ENCODE measurements at places on chromosomes 5 and 9.

GRCh38 chr5:127930311-127930710 lies 153.3 kb upstream of the SLC12A2 start:
- DNase-seq, result no peak

DNA sequence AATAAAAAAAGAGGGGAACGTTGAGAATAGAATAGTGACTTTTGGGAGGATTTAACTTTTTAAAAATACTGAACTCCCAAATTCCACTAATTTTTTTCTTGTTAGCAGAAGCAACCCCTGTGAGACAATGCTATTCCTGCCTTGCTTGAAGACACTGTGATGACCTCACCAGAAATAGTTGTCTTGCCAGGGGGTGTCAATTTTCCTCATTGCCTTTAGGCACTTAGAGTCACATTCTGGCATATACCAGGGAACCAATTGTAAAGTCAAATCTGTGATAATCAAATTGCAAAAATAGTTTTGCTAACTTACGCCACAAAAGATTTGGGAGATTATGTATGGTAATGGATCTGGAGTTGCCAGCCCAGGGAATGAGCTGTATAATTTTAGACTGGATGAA lies 42.8 kb upstream of the RPS23 start:
- DNase-seq, result no peak

DNA sequence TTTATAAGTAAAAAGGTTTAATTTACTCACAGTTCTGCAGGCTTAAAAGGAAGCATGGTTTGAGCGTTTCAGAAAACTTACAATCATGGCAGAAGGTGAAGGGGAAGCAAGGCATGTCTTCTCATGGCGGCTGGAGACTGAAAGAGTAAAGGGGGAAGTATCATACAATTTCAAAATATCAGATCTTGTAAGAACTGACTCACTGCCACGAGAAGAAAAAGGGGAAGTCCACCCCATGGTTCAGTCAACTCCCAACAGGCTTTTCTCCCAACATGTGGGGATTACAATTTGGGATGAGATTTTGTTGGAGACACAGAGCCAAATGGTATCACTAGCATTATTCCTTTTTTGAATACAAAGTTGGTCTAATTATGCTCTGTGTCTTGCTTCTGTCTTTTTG lies 627.9 kb upstream of the ST8SIA4 start:
- DNase-seq, result no peak

DNA sequence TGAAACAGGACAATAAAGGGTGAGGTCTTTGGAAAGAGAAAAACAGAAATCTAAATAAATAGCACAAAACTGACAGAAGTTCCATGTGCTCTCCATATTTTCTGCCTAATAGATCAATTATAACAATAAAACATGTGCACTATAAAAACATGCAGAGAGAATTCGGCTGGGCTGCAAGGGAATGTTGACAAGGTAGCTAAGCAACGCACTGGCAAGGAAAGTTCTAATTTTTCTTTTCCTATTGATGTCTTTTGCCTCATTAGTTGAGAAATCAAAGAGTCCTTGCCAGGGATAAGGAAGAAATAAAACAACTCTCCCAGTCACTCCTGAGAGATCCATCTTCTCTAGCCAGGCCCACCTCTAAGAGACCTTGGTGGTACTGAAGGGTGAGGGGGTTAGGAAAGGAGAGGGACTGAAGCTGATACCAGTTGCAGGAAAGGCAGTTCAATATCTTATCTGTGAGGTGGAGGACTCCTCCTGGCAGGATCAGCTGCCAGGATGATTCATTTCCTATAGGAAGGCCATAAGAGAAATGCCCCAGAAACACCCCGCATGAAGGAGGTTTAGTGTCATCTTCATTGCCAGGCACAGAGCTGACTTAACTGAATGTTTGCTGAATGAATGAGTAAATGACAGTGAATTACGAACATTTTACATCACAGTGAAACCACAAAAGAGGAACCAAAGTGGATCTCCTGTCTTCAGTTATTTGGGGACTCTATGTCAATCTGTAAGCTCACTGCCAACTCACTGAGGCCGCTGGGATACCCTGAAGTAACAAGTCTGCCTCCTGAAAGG lies 63.7 kb upstream of the IFNK start:
- DNase-seq, result no peak

DNA sequence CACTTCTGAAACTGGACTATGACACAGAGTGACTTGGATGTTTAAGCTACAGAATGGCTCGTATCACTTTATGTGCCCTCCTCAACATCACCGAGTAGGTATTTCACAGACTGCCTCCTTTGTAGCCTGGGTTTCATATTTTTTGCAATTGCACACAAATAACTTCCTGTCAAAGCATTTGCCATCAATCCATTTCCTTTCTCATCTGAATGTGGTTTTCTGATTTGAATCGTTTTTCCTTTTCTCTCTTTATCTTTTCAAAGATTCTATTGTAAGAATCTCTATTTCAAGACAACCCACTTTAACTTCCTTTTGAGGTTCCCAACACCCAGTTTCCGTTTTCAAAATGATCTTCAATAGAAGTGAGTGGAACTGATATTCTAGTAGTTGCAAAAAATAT lies 563.8 kb upstream of the ARRDC3 start:
- no peak for DNase-seq

DNA sequence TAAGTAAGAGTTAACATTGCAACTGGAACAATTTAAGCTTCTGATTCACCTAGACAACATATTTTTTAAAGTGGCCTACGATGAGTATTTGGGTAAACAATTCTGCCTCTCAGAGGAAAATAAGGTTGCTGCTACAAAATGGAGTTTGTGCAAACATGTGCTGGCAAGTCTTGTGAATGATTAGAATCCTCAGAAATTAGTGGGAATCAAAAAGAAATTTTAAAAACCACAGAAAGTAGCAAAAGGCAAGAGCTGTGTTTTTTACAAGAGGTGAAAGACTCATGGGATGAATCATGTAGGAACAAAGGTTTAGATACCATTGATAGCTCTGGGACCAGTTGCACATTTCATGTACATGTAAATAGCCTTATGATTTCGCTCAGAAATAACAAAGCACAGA lies 561.6 kb downstream of the TAF11L14 start:
- no peak for DNase-seq

GRCh38 chr5:7805379-7805778 lies 45.6 kb downstream of the CFAP90 start:
- no peak for DNase-seq

DNA sequence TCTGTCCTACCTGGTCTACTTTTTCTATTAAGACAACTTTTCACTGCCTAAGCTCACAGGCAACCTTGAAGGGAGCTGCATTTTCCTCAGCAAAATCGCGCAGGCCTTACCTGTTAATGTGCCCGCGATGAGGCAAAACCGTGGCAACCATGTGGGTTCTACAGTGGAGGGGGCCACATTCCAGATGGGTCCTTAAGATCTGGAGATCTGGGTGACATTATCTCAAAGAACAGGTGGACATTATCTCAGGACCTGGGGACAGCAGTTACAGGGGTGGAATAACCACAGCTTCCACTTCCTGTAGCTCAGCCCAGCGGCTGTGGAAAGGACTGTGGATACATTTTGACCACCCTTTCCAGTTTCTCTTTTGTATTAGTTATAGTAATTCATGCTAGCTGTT lies 112.8 kb upstream of the PTCH1 start:
- no peak for DNase-seq

- no peak for DNase-seq
These were observed 71.5 kb downstream of the PSMB7 start for GRCh38 chr9:124343533-124344290.

- DNase-seq, result no peak
These were observed 29.0 kb downstream of the LIFR start for GRCh38 chr5:38527475-38527874.

DNA sequence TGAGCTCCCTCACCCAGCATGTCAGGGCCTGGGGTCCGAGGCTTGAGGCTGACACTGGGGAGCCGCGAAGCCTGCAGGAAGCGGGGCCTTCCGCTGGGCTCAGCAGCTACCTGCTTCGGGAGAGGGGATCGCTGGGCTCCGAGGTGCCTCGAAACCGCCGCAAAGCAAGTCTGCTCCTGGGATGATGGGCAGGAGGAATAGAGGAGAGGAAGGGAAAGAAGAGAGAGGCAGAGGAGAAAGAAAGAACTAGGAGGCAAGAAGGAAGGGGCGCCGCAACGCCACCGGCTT lies 1.5 kb upstream of the PRDM12 start:
- DNase-seq, result no peak

GRCh38 chr9:26142201-26142600 lies 464.0 kb upstream of the TUSC1 start:
- no peak for DNase-seq

GRCh38 chr5:108900668-108901067 lies 153.0 kb downstream of the FER start:
- no peak for DNase-seq

DNA sequence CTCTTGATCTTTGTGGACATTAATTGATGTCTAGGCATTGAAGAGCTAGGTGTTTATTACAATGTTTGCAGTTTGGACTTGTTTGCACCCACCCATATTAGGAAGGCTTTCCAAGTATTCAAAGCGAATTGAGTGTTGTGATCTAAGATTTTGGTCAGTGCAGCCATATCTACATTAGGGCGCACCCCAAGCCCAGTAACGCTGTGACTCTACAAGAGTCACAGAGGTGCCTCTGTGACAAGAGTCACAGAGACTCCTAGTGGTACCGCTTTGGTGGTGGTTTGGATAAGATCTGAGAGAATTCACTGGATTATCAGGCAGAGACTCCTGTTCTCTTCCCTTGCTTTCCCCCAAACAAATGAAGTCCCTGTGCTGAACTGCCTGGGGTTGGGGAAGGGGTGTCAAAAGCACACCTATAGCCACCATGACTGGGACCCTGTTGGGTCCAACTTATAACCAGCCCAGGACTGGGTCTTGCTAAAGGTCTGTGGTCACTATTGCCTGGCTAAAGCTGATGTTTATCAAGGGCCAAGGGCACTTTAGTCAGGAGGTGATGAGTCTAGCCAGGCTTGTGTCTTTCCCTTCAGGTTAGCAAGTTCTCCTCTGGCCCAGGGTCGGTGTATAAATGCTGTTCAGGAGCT lies 114.1 kb upstream of the RIOK2 start:
- no peak for DNase-seq

DNA sequence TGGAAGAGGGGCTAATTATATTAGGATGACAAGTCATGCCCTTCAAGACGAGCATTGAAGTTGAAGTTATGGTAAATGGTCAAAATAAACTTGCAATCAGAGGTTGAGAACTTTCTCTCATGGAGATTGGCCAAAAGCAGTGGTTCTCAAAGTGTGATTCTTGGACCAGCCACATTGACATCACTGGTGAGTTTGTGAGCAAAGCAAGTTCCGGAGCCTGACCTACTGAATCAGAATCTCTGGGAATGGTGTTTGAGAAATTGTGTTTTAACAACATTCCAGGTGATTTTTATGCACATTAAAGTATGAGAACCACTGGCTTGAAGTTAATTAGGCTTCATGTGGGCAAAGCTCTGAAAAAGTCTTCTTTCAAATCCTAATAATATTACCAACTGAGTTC lies 403.5 kb downstream of the ZSWIM6 start:
- DNase-seq, result no peak

DNA sequence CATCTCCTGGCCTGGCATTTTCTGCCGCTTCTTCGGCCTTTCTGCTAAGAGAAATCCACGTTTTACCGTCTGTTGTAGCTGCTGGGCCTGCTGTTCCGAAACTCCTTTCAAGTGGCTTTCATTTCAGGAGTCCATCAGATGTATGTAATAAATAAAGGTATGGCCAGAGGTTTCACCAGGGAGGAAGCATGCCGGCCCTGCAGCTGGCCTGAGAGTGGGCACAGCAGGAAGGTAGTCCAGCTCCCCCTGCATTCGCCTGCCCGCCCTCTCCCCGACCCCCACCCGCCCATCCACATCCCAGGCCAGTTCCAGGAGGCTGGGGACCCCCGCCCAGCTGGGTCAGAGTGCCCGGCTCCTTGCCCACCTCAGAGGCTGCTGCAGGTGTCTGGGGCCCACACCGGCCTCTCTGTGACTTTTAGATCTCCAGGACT lies 46.4 kb upstream of the EXOC3 start:
- no peak for DNase-seq

GRCh38 chr5:175681045-175681967 lies 23.4 kb downstream of the HRH2 start:
- DNase-seq, result no peak

DNA sequence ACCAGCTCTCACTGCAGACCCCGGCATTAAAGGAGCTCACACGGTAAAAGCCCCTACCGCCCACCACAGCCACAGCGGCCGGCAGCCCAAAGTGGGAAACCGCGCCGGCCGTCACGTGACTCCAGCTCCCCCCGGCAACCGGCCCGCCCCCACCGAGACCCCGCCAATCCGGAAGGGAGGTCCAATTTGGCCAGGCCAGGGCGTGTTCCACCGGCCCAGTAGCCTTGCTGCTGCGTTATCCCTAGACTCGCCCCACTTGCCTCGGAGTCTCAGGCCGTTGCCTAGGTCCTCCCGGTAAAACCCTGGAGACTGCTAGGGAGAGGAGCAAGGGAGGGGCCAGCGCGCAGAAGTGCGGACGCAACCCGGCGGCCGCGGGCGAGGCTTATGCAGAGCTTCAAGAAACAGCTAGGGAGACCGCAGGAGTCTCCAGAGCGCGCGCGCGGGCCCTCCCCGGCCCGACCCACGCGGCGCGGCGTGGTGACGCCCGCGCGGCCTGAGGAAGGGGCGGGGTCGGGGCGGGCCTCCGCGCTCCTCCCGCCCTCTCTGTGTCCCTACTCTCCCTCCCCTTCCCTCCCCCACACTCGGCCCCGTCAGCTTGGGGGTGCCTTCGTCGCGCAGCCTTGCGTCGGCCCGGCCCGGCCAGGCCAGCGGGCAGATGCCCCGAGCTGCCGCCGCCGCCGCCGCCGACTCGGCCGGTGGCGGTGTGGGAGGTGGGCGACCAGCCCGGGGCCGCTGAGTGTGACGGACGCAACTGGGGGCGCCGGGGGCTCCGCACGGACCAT lies at the start of gene RIC1:
Gene RIC1 (plus strand): TSS at position 578 of the 782 bp plus-strand sequence. CDS start 203 bp downstream, at position 781.
- DNase-seq, result peak; percentile 72

DNA sequence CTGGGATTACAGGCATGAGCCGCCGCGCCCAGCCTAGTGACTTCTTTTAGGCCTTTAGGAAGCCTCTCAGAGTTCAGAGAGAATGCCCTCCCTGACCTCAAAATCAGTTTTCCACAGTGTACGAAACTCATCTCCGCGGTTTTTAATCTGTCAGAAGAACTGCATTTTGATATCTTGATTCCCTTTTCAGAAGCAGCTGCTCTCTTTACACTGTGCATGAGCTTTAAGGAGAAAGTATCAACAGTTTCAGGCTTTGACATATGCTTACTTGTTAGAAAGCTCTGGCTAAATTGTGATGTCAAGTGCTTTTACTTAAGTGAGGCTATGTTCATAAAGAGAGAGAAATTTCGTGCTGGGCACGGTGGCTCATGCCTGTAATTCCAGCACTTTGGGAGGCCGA lies 74.6 kb downstream of the USP20 start:
- DNase-seq, result no peak

GRCh38 chr5:80128141-80128540 lies 93.0 kb downstream of the THBS4 start:
- DNase-seq, result no peak

DNA sequence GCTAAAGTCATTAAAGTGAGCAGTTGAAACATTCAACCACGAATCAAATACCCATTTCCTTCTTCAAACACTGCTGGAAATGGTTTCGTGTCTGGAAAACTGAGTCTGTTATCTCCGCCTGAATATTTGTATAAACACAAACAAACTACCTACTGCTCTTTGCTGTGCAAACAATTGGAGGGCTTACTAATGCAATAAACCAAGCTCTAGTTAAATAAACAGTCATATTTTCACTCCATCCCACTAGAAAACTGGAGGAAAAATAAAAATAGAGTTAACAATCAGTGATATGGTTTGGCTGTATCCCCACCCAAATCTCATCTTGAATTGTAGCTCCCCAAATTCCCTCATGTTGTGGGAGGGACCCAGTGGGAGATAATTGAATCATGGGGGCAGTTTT lies 397.6 kb downstream of the RASEF start:
- no peak for DNase-seq

- DNase-seq, result no peak
These were observed 4.9 kb upstream of the RARS1 start for GRCh38 chr5:168481330-168481788.

GRCh38 chr9:18473652-18474279 lies at the start of gene ADAMTSL1:
TSS of gene ADAMTSL1 (plus strand) at chr9:18474153. CDS start at chr9:18474233, 80 bp downstream.
- no peak for DNase-seq
